Stimulated activated CD8-positive, alpha-beta memory T cell treated with anti-CD3 and anti-CD28 coated beads, Interleukin-2, amount 100 ng/mL, for 1 hour (primary cell): ENCODE measurements at places on chromosomes 7 and 10.

DNA sequence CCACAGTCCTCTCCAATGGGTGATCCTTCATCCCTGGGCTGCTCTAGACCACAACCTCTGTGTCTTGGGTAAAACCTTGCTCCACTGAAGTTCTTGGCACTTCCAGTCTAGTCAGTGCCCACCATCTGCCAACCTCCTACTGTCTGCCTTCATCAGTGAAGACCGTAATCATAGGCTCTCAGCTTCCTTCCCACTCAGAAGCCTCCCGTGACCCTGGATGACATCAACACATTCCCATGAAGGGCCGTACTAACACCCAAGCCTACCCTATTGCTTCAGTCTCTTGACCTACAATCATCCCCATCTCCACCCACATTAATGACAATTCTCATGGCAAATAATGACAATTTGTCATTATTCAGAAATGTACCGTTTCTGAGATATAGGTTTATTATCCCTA, 27.6 kb upstream of the GARS1 start:
- no peak for DNase-seq

DNA sequence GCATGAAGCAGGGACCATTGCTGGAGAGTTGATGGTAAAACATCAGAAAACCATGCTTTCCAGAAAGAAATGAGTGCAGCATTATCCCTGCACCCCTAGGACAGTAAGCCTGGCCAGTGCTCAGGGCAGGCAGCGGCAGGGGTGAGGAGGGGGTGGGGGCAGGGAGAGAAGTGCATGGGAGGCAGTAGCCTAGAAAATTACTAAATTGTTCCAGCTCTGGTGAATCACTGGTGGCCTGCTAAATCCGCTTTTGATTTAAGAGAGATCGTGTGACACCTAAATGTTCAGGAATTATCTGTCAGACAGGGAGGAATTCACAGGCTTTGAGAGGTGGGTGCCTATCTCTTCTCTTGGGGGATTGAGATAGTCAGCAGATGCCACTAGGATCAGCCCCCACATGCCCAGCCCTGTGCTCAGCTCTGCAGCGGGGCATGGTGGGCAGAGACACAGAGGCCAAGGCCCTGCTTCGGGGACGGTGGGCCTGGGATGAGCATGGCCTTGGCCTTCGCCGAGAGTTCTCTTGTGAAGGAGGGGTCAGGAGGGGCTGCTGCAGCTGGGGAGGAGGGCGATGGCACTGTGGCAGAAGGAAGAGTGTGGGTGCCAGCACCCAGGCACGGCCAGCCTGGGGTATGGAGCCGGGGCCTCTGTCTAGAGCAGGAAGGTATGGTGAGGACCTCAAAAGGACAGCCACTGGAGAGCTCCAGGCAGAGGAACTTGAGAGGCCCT, 5.0 kb upstream of the AQP1 start:
- DNase-seq = no peak

DNA sequence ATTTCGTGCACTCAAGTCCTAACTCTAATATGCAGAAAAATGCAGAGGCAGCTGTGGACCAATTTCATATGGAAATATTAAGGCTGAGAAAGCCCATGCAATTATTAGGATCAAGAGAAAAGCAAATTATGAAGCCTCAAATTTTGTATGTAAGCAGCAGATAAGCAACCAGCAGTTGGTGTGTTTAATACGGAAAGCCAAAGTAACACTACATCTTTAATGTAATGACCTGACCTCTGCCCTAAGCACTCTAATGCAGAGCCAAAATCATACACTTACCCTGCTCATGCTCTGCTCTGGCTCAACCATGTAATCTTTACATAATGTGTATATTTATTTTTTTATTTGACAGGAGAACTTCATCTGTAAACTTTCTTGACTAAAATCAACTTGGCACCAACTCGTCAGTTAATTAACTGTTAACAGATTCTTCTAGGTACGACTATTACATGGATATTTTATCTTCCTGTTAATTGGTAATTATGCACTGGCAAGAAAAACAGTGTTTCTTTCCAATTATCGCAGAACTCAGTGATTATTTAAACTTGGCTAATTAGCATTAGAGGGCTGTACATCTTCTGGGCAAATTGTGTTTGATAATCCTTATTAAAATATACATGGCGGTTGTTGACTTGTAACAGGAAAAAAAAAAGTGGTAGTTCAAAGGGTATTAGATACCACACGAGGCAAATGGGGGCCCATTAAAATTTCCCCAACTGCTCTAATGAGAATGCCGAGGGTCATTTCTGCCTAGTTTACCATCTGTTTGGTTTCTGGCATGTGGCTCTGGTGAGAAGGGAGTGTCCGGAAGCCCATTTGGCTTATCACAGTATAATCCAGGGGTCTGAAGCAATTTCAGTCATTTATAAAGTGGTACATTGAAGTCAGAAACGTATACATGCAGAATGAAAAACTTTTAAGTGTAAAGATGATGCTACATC, 94.5 kb downstream of the RELN start:
- no peak for DNase-seq

GRCh38 chr10:5663692-5664427, 2.5 kb downstream of the ASB13 start:
- DNase-seq = no peak

- no peak for DNase-seq
Observed at GRCh38 chr10:25678666-25679065, 255.4 kb upstream of the MYO3A start.

- no peak for DNase-seq
Observed at GRCh38 chr7:70615066-70615606, 516.8 kb upstream of the GALNT17 start.
